GM12864 (cell line): ENCODE measurements at places on chromosomes 1 and 21.

DNA sequence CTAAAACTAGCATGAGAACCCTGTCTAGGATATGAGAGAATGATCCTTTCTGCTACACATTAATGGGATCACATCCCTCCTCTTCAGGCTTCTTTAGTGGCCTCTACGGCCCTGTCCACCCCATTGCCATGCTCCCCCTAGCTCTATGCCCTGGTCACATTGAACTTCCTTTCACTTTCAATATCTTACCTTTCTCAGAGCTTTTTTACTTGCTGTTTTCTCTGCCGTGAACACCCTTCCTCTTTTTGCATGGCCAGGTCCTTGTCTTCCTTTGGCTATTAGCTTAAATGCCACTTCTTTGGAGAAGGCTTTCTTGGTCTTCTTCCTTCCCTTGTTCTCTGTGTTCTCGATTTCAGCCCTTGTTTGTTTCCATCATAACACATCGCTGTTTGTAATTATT is 97.4 kb downstream of the GIPC2 start:
- DNase-seq: peak; percentile 40

DNA sequence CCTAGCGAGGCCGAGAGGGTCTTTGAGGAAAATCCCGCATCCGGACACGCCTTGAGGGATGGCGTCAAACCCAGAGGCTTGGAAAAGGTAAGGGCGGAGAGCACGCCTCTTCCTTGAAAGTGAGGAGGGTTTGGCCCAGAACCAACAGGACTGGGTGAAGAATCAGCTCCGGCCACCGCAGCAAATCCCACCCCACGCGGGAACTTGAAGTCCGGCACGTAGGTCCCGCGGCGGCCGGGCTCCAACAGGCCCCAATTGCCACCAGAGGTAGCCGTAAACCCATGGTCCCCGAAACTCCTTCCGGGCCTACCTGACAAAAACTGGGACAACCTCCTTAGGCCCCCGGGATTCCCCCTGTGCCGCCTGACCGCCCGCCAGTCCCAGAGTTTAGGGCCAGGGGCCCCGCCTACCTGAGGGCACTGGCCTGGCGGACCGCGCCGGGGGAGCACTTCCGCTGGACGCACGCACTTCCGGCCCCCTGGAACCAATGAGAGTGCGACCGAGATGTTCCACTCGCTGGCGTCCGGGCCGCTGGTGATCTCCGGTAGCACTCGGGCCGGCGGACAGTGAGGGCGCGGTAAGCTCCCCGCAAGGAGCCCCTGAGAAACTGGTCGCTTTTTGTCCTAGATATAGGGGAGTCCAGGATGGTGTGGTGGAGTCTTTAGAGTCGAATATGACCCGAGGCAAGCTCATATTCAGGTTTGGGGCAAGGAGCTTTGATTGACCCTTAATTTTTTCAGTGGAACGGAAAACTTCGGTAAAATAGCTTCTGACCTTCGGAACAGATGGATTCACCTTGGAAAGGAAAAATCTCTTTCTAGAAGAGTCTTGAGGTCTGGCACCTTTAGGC is at the start of the genes LZIC and NMNAT1:
TSS of gene LZIC (minus strand) at position 453 of the 850 bp plus-strand sequence. CDS start 6,772 bp downstream, outside the sequence.
TSS of gene NMNAT1 (plus strand) at position 537 of the 850 bp plus-strand sequence. CDS start 28,599 bp downstream, outside the sequence.
- peak; percentile 86 for DNase-seq

- no peak for DNase-seq
Observed at GRCh38 chr1:232344791-232345399, 285.0 kb downstream of the SIPA1L2 start.

DNA sequence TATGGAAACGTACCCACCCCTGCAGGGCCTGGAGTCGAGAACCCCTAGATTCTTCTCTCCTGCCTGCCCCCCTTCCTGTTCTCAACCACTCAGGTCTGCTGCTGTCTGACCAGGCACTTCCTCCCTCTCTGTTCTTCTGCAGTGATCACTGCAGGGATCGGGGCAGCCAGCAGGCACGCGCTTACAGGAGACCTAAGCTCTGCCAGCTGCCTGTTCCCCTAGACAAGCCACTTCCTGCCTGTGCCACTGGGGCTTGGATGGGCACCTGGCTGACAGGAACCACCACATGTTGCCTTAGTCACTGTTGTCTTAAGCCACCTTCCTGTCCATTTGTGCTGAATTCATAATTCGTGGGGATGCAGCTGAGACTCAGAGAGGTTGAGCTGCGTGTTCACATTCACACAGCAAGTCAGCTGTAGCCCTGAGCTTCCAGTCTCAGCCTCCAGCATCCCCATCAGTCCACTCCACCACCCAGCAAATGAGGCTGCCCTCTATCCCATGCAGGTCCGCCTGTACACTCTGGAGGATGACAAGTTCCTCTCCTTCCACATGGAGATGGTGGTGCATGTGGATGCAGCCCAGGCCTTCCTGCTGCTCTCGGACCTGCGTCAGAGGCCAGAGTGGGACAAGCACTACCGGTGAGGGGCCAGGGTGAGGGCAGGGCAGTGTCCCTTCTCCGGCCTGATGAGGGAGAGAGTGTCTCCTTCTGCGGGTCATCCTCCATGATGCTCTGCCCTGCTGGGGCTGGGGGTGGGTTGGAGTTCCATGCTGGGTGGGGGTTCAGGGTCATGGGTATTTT is 18.6 kb downstream of the FAM151A start:
- no peak for DNase-seq

- no peak for DNase-seq
Observed at GRCh38 chr1:25694167-25695007, 77.8 kb downstream of the MAN1C1 start.

DNA sequence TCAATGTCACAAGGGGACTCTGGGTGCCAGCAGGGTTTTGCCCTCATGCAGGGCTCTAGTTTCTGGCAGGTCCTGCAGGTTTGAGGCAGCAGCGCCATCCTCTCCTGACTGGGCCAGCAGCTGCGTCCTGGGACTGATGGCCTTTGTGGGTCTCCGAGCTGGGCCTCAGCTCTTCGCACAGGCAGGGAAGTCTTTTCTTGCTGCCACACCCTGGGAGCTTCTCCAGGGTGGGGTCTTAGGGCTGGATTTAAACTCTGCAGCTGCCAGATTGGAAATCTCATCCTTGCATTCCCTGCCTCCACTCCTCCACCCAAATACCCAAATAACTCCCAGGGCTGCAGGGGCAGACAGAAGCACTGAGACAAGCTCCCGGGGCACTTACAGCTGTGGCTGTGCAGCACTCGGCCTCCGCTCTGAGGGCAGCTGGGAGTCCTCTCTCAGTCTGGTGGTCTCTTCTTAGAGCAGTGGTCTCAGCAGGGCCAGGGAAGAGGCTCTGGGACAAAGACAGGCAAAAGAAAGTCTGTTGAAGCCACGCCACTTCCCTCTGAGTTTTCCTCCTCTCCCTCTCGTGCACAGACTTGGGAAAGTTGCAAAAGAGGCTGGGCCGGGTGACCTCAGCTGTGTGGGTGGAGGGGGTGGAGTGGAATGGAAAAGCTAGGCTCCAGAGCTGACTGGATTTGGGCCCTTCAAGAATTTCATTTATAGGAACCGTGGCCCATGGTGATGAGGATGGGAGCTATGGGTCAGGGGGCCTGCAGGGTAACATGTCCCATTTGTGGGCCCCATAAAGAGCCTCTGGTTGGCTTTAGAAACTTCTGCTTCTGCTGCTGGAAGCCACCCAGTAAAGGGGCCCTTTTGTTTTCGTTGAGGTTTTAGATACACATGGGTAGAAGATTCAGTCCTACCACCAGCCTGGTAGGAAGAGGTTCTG is at the start of gene RAB7B:
TSS of gene RAB7B (minus strand) at position 525 of the 931 bp plus-strand sequence. CDS start 9,260 bp downstream, outside the sequence.
- no peak for DNase-seq

- no peak for DNase-seq
Observed at GRCh38 chr21:45602106-45602505, 41.4 kb upstream of the PCBP3 start.

- DNase-seq: no peak
Observed at GRCh38 chr1:97680470-97680869, 240.4 kb downstream of the DPYD start.

- no peak for DNase-seq
Observed at GRCh38 chr1:60888126-60888525, 194.2 kb upstream of the NFIA start.

GRCh38 chr1:63119575-63120155 is 202.7 kb upstream of the FOXD3 start:
- no peak for DNase-seq

GRCh38 chr1:8706995-8707396 is 110.4 kb downstream of the RERE start:
- no peak for DNase-seq

DNA sequence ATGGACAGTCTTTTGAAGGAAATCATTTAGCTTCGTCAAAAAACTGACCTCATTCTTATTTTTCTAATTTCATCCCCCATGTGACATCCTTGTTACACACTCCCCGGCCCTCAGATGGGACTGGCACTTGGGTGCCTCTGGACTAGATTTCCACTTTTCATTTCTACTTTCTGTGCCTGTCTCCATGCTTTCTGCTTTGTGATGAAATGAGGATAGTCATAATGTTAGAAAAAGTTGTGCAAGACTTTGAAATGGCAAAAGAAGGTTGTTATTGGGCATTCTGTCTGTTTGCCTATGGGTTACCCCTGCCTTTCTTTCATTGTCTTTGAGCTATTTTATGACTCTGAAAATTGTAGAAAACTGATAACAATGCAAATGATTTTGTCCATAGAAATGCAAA is 54.9 kb downstream of the MDM4 start:
- DNase-seq: no peak
